ENCODE measurements at places on chromosomes 2 and 18.
A peak's percentile ranks its signal among the peaks of the same experiment; 100 is the strongest.

- no peak for DNase-seq
Observed at GRCh38 chr2:68733365-68733764, 1.2 kb upstream of the ARHGAP25 start.

DNA sequence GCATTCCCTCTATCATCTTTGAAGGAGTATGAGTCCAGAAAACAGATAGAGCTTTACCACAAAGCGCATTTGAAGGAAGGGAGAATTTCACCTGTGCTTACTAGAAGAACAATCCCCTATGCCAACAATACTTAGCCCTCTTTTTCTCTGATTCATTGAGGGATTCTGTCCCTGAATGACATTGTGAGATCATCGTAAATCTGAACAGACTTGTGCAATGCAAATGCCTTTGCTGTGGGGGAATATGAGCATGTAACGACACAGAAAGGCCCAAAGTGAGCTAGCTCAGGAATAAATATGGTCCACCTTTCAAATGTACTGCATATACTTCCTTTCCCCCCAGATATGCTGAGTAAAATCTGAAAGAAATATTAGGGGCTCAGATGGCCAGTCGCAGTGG, 67.6 kb downstream of the SCN1A start:
- no peak for DNase-seq

GRCh38 chr2:132374551-132374950, 42.1 kb upstream of the GPR39 start:
- DNase-seq: peak; percentile 43

GRCh38 chr2:99478632-99479031, 11.2 kb downstream of the REV1 start:
- no peak for DNase-seq

DNA sequence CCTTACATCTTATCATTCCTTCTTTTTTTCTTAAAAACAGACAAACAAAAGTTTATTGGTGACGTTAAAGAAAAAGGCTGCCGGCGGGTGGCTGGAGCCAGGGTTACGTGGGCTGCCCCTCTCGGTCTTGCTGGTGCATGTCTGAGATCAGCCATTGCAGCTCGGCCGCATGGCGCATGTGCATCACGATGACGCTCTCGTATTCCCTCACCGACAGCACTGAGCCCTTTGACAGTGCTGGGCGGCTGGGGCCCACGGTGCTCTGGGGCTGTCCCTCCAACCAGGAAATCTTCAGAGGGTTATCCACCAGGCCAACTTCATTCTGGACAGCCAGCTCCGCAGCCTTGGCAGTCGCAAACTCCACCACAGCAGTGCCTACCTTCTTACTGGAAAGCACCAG, 1081.8 kb upstream of the TMEFF2 start:
- no peak for DNase-seq

Data from fibroblast of skin of right biceps (primary cell).